Esophagus squamous epithelium (tissue), 5 donors: ENCODE measurements at places on chromosomes 2 and 18.

DNA sequence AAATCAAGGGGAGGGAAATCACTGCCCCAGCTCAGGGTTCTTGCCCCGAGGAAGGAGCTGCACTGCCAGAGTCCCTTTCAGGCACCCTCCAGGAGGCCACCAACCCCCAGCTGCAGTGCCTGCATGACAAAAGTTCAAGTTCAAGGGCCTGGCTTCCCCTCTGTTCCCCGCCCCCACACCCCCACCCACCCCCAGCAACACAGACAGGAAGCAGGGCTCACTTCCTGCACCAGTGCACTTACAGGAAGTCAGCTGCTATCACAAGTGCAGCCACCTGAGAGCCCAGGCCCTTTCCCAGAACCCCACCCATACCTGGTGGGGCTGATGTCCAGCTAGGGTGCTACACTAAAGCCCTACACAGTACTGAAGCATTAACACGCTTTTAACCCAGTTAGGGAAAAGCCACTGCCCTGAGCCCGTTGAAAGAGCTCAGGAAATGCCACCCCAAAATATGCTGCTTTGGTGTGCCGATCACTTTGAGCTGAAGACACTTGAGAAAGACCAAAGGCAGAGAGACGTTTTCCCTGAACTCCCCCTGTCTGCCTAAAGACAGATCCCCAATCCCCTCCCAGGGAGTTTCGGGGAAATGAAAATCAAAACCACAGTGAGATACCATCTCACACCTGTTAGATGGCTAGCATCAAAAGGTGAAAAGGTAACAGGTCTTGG lies 109.9 kb upstream of the CAB39 start:
- peak; percentile 12 for DNase-seq

- DNase-seq: no peak
These were observed 159.3 kb downstream of the PID1 start for GRCh38 chr2:229111744-229112143.

DNA sequence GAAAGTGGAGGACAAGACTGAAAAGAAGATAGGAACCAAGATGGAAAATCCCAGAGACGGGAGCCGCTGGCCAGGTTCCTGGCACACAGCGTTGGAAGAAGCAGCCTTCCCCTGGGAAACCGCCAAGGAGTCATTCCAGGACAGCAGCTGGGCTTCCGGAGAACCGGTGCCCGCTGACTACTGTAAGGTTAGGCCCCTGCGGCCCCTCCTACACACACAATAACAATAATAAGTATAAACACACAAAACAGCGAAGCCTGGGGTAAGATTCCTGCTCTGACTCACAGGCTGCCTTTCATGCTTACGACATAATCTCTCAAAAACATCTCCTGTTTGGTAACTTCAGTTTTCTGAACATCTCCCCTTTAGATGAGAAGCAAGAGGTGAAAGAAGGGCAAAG lies 28.1 kb upstream of the MYCN start:
- DNase-seq: no peak

DNA sequence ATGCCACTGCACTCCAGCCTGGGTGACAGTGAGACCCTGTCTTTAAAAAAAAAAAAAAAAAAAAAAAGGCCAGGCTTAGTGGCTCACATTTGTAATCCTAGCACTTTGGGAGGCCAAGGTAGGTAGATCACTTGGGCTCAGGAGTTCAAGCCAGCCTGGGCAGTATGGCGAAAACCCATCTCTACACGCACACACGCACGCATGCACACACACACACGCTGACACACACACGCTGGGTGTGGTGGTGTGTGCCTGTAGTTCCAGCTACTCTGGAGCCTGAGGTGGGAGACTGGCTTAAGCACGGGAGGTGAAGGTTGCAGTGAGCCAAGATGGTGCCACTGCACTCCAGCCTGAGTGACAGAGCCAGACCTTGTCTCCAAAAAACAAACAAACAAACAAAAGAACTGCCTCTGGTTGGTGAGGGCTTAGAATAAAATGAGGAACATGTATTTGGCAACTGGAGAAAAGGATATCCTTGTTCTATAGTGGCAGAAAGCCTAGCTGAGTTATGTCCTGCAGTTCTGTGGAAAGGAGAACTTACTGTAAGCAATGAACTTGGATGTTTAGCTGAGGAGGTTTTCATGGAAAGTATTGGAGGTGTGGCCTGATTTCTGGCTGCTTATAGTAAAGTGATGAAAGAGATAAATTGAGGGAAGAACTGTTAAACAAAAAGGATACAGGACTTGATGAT lies 34.0 kb downstream of the HAT1 start:
- DNase-seq: no peak

GRCh38 chr2:240643093-240643810 lies 18.0 kb downstream of the GPR35 start:
- DNase-seq: no peak

- no peak for DNase-seq
These were observed 11.2 kb upstream of the SH3RF3 start for GRCh38 chr2:109117780-109118179.
